ENCODE measurements at places on chromosomes 11 and 22.

DNA sequence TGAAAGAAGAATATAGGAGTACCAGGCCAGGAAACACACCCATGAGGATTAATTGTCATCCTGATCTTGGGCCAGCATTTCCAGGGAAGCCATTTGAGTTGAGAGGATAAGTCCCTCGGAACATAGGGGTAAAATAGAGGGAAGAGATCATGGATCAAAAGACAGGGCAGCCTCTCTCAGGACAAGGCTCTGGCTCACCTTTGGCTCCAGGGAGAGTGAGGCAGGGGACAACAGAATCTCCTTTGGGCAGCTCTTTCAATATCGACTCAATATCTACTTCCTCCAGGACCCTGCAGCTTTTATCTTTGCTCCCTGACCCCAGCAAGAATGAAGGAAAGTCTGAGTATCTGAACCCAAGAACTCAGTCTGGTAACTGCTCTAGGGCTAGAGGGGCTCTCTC, at the start of gene OR2AG1:
Gene OR2AG1, plus strand, starts transcription at position 301 of the 400 bp plus-strand sequence. CDS start 2,018 bp downstream, outside the sequence.
- DNase-seq: no peak

- no peak for DNase-seq
These were observed 25.9 kb upstream of the HTATIP2 start for GRCh38 chr11:20337526-20338154.

GRCh38 chr11:64705501-64705900, 17.5 kb downstream of the NRXN2 start:
- DNase-seq: no peak

GRCh38 chr11:70207531-70208131, 4.5 kb downstream of the FADD start:
- no peak for DNase-seq
